Mesendoderm (in vitro differentiated cells): ENCODE measurements at places on chromosomes 2 and 18.
A peak's percentile ranks its signal among the peaks of the same experiment; 100 is the strongest.

DNA sequence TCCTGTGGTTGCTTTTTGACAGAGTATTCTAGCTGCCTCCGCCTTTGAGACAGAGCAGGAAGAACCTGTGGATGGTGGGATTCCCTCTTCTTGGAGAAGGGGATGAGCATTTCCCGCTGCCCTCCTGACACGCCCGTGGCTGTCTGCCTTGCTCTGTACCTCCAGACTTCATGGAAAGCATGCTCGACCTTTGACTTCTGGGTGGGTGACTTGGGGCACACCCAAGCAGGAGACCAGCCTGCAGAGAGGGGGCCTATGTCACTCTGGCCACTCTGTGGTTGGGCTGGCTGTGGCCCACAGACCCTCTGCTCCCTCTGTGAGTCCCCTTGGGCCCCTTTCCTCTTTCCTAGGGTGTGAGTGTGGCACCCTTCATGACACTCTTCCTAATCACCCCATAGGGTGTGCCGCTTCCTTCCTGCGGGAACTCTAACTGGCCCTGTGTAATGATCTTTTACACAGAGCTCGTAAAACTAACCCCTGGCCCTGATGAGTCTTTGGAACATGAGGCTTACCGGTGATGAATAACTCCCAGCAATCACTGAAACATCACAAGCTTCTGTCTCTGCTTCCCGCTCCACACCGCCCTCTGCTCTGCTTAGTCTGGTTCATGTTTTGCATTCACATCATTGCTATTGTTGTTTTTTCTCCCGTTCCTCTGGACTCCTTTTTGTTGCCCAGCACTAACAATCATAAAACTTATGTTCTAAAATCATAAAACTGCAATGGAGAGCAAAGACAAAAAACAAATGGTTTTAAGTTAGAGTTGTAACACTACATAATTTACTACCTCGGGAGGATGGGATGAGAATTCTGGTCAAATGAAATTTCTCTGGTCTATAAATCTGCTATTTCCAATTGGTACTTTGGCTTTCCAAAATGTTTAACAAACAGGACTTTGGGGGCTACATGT lies 101.1 kb downstream of the SH3YL1 start:
- H3K4me1 ChIP-seq: no peaks in the 10 kb centered on the region
- H3K36me3 ChIP-seq: no peaks in the 10 kb centered on the region
- H3K27ac ChIP-seq: no peak overlapping the region
- DNase-seq: no peak
- no peaks in the 10 kb centered on the region for H3K27me3 ChIP-seq

DNA sequence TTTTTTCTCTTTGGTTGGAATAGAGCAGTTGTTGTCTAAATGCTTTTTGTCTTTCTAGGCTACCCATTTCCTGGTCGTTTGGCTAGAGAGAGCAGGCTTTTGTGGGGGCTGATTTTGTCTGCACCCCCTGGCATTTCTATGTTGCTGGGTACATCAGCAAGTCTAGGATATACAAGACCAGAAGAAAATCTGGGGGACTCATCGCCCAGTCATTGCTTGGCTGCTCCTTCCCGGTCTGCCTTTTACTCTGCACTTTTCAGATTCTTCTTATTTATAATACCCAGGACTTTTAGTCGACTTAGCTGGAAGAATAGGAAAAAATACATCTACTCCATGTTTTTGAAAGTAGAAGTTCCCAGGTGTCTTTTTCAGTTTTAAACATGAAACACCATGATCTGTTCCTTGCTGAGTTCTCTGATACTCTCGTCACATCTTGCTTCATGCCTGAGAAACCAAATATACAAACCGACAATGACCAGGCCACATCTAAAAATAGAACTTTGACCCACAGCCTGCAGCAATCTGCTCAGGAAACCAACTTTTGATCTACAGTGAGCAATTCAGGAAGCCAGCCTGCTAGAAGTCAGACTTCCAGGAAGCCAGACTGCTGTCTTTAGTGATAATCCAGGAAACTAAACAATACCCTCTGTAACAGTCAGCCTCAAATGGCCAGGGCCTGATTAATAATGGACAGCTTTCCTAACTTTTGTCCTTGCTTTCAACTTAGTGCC lies 163.8 kb upstream of the MEX3C start:
- no peak for DNase-seq
- H3K4me1 ChIP-seq: no peaks in the 10 kb centered on the region
- H3K27me3 ChIP-seq: no peaks in the 10 kb centered on the region
- H3K36me3 ChIP-seq: no peaks in the 10 kb centered on the region
- no peak overlapping the region for H3K4me3 ChIP-seq

GRCh38 chr2:85429924-85430289 lies 11.4 kb downstream of the SH2D6 start:
- peaks cover 6% of the 10 kb centered on the region for H3K4me1 ChIP-seq
- DNase-seq: no peak
- no peaks in the 10 kb centered on the region for H3K36me3 ChIP-seq
- no peaks in the 10 kb centered on the region for H3K27me3 ChIP-seq
- no peak overlapping the region for H3K4me3 ChIP-seq
- H3K27ac ChIP-seq: no peak overlapping the region

GRCh38 chr2:219648176-219648575 lies 20.7 kb downstream of the SLC4A3 start:
- no peaks in the 10 kb centered on the region for H3K36me3 ChIP-seq
- no peak for DNase-seq
- peaks cover 7% of the 10 kb centered on the region for H3K4me1 ChIP-seq
- H3K4me3 ChIP-seq: no peak overlapping the region

DNA sequence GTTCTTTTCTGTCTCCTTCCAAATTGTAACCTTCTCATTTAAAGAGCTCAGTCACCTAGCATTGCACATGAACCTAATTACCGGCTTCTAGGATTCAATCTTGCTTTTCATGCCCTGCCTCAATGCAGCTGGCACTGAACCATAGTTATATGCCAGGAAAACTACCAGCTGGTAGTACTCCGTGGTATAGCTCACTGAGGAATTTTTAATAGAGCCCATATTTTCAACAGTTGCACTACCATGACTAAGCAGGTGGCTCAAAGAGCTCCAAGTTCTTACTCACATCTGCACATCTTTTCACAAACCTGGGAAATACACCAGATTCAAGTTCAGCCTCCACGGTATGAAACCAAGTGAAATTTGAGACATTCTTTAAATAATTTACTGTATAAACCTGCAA lies 363.5 kb downstream of the GRB14 start:
- no peak overlapping the region for H3K4me3 ChIP-seq
- DNase-seq: no peak
- H3K27me3 ChIP-seq: no peaks in the 10 kb centered on the region
- H3K27ac ChIP-seq: no peak overlapping the region

- no peak overlapping the region for H3K4me3 ChIP-seq
- no peaks in the 10 kb centered on the region for H3K27me3 ChIP-seq
- H3K27ac ChIP-seq: no peak overlapping the region
- H3K36me3 ChIP-seq: no peaks in the 10 kb centered on the region
- DNase-seq: peak; percentile 82
- no peaks in the 10 kb centered on the region for H3K4me1 ChIP-seq
Measured at GRCh38 chr2:127455566-127456493, 37.6 kb downstream of the PROC start.

GRCh38 chr2:56288838-56289580 lies 105.2 kb downstream of the CCDC85A start:
- H3K27ac ChIP-seq: no peak overlapping the region
- peak; percentile 32 for DNase-seq
- no peaks in the 10 kb centered on the region for H3K27me3 ChIP-seq
- H3K4me3 ChIP-seq: no peak overlapping the region
- no peaks in the 10 kb centered on the region for H3K36me3 ChIP-seq
- H3K4me1 ChIP-seq: no peaks in the 10 kb centered on the region

DNA sequence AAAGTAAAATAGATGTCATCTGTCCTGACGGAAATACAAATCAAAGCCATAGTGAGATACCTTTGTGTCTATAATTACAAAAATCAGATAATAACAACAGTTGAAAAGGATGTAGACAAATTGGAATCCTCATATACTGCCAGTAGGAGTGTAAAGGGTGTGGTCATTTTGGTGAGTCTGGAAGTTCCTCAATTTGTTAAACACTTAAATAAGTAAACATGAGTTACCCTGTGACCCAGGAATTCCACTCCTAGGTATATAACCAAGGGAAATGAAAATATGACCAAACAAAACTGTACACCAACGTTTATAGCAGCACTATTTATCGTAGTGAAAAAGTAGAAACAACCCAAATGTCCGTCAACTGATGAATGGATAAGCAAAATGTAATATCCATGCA lies 24.0 kb downstream of the R3HDM1 start:
- H3K4me3 ChIP-seq: no peak overlapping the region
- H3K27ac ChIP-seq: no peak overlapping the region
- DNase-seq: no peak
- no peaks in the 10 kb centered on the region for H3K4me1 ChIP-seq
- no peaks in the 10 kb centered on the region for H3K36me3 ChIP-seq
- H3K27me3 ChIP-seq: no peaks in the 10 kb centered on the region

DNA sequence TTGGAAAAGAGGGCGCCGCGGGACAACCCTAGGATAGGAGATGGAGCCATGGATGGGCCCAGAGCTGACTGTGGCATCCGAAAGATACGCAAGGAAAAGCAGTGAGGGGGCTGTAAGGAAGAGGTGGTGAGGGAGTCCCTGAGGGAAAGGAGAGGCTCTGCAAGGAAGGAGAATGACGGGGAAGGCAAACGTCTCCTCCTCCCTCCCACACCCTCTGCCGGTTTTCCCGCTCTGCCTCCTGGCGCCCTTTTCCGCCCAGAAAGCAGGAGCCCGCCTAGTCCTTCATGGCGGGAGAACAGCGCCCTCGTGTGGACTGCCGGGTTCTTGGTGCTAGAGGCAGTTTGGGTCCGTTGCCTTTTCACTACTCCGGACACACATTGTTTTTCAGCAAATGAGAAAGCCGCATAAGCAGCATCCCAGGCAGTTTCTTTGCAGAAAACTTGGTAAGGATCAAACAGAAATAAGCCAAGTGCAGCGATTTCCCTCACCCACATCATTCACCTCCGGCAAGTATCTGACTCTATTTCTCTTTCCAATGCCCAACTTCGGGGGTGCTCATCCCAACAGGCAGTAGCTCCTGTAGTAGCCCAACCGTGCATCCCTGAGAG lies 200.4 kb downstream of the INO80D start:
- no peaks in the 10 kb centered on the region for H3K36me3 ChIP-seq
- H3K4me3 ChIP-seq: no peak overlapping the region
- H3K4me1 ChIP-seq: no peaks in the 10 kb centered on the region
- H3K27me3 ChIP-seq: no peaks in the 10 kb centered on the region
- DNase-seq: peak; percentile 94
- no peak overlapping the region for H3K27ac ChIP-seq

GRCh38 chr2:45312275-45312674 lies 298.8 kb downstream of the SRBD1 start:
- H3K4me3 ChIP-seq: no peak overlapping the region
- no peaks in the 10 kb centered on the region for H3K36me3 ChIP-seq
- no peak overlapping the region for H3K27ac ChIP-seq
- H3K27me3 ChIP-seq: no peaks in the 10 kb centered on the region

DNA sequence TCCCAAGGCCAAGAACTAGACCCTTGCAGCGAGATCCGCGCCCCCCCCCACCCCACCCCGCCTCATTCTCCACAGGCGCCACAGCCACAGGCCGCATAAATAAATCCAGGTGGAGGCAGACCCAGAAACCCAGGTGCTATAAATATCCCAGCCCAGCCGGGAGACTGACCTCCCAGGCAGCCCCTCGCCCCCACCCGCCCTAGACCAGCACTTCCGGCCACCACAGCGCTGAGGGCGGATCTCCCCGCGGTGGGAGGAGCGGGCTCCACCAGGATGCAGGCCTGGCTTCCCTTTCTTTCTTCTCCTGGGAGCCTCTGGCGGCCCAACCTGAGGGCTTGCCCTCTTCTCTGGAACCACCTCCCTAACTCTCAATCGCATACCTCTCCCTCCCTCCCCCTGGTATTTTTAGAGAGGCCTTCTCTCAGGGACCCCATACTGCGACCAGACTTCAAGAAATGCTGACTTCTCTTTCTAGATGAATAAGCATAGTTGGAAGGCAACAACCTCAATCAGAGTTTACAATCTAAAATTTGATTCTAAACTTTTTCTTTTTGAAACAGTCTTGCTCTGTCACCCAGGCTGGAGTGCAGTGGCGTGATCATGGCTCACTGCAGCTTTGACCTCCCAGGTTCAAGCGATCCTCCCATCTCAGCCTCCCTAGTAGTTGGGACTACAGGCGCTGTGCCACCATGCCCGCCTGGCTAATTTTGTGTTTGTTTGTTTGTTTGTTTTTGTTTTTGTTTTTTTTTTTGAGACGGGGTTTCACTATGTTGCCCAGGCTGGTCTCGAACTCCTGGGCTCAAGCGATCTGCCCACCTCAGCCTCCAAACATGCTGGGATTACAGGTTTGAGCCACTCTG lies 55.0 kb downstream of the PKDCC start:
- H3K27ac ChIP-seq: peak overlapping the region; percentile 98
- peaks cover 8% of the 10 kb centered on the region for H3K4me1 ChIP-seq
- H3K36me3 ChIP-seq: no peaks in the 10 kb centered on the region
- DNase-seq: peak; percentile 99
- H3K27me3 ChIP-seq: no peaks in the 10 kb centered on the region

DNA sequence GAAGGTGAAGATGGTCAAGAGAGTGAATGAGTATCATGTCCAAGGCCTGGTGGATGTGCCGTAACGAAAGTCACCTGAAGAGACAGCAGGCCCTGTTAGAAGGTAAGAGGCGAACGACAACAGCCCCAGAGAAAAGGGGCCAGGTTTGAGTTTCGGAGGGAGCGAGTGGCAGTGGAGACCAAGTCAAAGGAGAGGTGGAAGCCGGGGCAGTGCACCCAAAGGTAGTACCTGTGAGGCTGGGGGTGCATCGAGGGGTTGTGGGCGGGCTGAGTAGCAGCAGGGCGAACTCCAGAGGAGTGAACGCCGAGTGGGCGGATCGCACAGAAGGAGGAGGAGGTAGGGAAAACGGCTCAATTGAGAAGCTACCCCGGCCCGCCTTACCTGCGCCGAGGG lies 358 bp downstream of the USP37 start:
- H3K36me3 ChIP-seq: no peaks in the 10 kb centered on the region
- peaks cover 3% of the 10 kb centered on the region for H3K4me1 ChIP-seq
- peak overlapping the region; percentile 44 for H3K4me3 ChIP-seq
- no peak for DNase-seq
- no peaks in the 10 kb centered on the region for H3K27me3 ChIP-seq
- no peak overlapping the region for H3K27ac ChIP-seq

- H3K36me3 ChIP-seq: no peaks in the 10 kb centered on the region
- no peak for DNase-seq
- no peak overlapping the region for H3K27ac ChIP-seq
- H3K27me3 ChIP-seq: no peaks in the 10 kb centered on the region
- H3K4me3 ChIP-seq: no peak overlapping the region
Measured at GRCh38 chr18:39713961-39714360, 2148.4 kb upstream of the CELF4 start.

- no peaks in the 10 kb centered on the region for H3K4me1 ChIP-seq
- H3K4me3 ChIP-seq: no peak overlapping the region
- DNase-seq: peak; percentile 59
- H3K36me3 ChIP-seq: no peaks in the 10 kb centered on the region
- H3K27ac ChIP-seq: no peak overlapping the region
Measured at GRCh38 chr18:49747876-49748275, 65.5 kb downstream of the ACAA2 start.
